ENCODE measurements at places on chromosomes 3 and 15.

DNA sequence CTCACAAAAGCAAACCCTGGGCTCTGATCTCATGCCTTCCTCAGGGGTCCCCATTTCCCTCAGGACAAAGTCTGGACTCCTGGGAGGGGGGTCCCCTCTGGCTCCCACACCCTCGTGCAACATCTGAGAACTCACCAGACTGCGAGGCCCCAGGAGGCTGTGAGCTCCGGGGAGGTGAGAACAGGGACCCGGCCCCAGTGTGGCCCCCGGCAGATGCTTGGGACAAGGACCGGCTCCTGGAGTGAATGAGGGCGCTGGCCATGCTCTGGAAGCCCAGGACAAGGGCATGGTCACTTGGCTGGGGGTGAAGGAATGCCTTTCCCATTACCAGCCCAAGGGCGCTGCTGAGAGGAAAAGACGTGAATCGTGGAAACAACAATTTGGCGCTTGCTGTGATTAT is 48.0 kb downstream of the LINGO1 start:
- DNase-seq = no peak

- DNase-seq = no peak
These were observed 26.4 kb downstream of the ABHD17C start for GRCh38 chr15:80721476-80721875.

- DNase-seq = no peak
These were observed 17.9 kb downstream of the CRYGS start for GRCh38 chr3:186526256-186526606.

DNA sequence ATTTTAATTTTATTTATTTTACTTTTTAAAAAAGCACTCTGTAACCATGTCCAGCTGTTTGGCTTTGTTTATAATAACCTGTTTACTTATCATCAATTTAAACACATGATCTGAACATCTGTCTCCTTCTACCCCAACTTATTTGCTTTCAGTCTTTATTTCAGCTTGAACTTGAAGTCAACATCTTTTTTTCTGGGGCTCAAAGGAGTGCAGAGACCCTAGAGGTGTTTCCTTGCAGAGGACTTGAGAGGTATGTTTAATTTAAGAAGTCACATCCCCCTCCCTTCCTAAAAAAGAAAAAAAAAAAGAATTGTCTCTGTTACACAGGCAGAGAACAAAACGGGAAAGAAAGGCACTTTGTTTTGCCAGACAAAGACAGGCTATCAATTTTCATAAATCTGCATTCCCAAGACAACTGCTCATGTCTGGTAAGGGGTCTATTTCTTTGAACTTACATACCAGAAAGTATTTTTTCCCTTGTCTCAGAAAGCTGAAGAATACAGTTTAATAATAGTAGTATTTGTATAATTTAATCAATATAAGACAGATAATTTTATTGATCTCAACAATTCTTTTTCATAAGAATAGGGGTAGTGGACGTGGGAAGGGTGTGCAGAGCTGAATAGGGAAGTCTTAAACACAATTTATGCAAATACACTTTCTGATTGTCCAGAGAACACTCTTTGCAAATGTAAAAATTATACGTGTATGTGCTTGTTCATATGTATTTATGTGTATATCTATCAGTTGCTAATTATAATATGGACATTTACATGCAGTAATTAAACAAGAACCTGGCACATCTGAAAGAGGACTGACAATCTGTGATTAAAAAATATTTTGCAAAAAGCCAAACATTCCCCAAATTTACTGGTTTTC is 109.7 kb upstream of the PDZRN3 start:
- no peak for DNase-seq

- no peak for DNase-seq
These were observed 88.5 kb upstream of the NANOGP8 start for GRCh38 chr15:35173444-35174118.

GRCh38 chr3:118984699-118985098 is 49.9 kb downstream of the IGSF11 start:
- DNase-seq = no peak

DNA sequence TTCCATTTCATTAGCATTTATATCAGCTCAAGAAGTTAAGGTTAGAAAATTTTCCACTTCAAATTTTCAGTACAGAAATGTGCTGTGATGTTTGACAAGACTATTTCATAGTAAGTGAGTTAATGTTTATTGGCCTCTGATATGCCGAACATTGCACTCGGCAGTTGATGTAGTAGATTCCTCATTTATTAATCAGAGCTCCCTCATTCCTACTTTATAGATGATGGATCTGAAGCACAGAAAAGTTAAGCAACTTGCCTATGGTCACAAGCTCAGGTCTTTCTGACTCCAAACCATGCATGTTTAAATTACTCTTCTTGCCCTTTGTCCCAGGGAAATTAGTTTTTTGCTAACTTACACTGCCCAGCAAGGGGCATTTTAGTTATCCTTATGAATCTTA is 92.0 kb downstream of the ATG7 start:
- no peak for DNase-seq

DNA sequence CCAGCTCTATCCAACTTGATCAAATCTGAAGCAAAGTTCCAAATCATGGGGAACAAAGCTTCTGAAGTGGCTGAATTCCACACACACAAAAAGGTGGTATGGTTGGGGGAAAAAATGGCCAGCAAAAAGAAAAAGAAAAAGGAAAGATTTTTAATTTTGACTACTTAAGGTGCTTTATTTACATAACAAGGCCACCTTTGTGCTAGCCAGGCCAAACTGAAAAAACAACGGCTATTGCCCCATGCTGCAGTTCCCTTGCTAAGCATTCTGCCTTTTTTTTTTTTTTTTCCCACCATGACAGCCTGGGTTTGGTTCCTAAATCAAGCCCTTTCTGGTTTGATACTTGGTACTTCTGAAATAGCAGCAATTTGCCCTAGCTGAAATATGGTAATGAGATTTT is 66.5 kb upstream of the DAZL start:
- no peak for DNase-seq

DNA sequence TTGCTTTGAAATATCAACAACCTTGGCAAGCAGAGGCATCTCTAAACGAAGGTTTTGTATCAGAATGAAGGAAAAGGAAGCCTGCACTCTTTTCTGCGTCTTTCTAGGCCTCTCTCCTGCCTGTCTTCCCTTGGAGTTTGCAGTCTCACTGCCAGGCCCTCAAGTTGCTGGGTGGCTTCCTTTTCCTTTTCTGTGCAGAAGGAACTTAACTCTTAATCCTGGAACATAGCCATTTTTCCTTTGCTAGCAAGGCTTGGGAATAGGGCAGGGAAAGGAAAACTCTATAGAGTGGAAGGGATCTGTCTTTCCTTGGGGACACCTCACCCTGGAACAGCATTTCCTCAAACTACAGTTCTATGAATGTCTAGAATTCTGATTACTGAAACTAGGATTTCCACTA is 32.8 kb downstream of the TLNRD1 start:
- DNase-seq = no peak

- no peak for DNase-seq
These were observed 1.6 kb downstream of the FRMD4B start for GRCh38 chr3:69384326-69384725.

- DNase-seq = no peak
These were observed 68.2 kb upstream of the THBS1 start for GRCh38 chr15:39512643-39513042.

GRCh38 chr3:108215871-108216270 is 6.4 kb downstream of the IFT57 start:
- DNase-seq = no peak

- DNase-seq = no peak
These were observed 176.7 kb downstream of the SMAD6 start for GRCh38 chr15:66878761-66879160.

DNA sequence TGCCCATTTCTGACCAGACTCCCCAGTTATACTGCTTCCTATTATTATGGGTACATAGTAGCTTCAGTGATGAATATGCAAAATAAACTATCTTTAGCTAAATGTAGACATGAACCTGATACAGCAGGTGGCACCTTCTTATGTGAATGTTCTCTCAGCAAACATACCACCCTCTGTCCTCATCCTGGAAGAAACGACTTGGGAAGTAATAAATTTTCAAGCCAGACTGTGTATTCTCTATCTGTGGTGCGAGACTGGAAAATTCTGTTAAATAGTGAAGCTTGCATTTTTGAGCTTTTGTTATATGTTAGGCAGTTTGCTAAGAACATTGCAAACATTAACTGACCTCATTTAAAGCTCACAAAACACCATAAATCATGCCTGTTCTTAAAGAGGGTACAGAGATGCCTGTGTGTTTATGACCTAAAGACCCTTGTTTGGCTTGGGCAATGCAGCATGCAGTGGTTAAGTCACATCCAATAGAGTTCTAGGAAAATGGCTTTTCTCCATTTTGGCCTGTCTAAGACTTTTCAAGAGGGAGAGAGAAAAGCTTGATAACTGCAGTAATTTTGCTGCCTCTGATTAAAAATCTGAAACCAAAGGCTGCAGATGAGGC is 287.1 kb downstream of the NEK10 start:
- DNase-seq = no peak

DNA sequence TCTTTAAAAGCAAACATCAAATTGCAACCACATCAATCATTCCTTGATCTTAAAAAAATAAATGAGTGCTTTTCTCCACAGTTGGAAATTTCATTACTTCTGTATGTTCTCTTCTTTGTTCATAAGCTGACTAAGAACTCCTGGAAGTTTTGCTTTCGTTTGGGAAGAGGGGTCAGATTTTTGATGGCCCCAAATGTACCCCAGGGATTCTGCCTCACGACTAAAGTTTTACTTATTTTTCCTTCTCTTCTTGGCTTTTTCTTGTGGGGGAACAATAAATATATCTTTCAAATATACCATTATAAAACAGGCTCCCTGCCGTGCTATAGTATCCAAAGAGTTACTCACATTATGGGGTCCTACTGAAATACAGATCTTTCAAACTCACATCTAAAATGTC is 215.0 kb upstream of the CDIN1 start:
- DNase-seq = no peak

Data from NCI-H2029 (cell line).